ENCODE measurements at places on chromosomes 1 and 21.

- DNase-seq: peak; percentile 86
- H3K4me1 ChIP-seq: peaks cover 3% of the 10 kb centered on the region
- H3K27ac ChIP-seq: no peak overlapping the region
- no peaks in the 10 kb centered on the region for H3K27me3 ChIP-seq
Measured at GRCh38 chr1:59029411-59030167, 245.7 kb upstream of the JUN start.

GRCh38 chr1:219573960-219574359 lies 38.9 kb downstream of the ZC3H11B start:
- DNase-seq: no peak
- H3K36me3 ChIP-seq: no peaks in the 10 kb centered on the region
- no peak overlapping the region for H3K27ac ChIP-seq
- H3K4me1 ChIP-seq: no peaks in the 10 kb centered on the region

GRCh38 chr1:224377676-224378006 lies 21.0 kb downstream of the CNIH4 start:
- DNase-seq: peak; percentile 41
- H3K4me1 ChIP-seq: peaks cover 4% of the 10 kb centered on the region
- H3K4me3 ChIP-seq: no peak overlapping the region
- H3K27me3 ChIP-seq: no peaks in the 10 kb centered on the region
- peaks cover 7% of the 10 kb centered on the region for H3K36me3 ChIP-seq

GRCh38 chr1:190478149-190479049 lies 735 bp upstream of the BRINP3 start:
- H3K27ac ChIP-seq: no peak overlapping the region
- H3K4me3 ChIP-seq: peak overlapping the region; percentile 27
- peaks cover 6% of the 10 kb centered on the region for H3K4me1 ChIP-seq
- H3K27me3 ChIP-seq: peaks cover 28% of the 10 kb centered on the region

DNA sequence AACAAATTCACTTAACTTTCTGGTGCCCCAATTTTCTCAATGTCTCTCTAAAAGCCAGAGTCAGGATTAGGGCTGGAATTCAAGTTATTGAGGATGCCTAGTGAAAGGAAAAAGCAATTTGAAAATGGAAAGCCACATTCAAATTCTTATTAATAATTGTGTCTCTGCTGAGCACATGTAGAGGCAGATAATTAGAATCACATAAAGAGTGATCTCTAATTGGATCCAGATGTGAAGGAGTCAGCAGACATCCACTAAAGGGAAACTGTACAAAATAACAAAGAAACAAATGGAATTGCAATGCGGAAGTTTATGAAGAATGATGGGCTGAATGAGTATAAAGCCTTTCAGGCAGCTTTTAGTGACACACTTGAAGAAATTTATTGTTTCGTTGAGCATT lies 482.6 kb downstream of the TTLL7 start:
- H3K4me3 ChIP-seq: no peak overlapping the region
- H3K36me3 ChIP-seq: no peaks in the 10 kb centered on the region
- H3K27me3 ChIP-seq: no peaks in the 10 kb centered on the region
- no peak overlapping the region for H3K27ac ChIP-seq

DNA sequence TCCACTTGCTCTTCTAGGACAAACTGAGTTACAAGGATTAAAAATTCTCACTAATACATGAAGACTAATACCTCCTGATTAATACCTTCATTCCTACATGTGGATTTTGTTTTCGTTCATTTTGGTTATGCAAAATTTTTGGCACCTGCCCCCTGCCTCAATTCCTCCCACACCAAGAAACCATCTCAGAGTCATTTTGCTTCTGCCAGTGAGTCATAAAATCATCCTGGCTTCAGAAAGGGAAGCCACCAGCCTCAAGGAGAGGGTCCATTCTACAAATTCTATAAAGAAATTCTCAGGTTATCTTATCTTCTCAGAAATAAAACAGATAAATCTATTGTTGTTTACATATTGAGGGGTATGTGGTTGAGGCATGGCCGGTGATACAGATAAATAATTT lies 103.2 kb upstream of the COA6 start:
- H3K4me1 ChIP-seq: no peaks in the 10 kb centered on the region
- no peaks in the 10 kb centered on the region for H3K36me3 ChIP-seq
- DNase-seq: no peak
- no peak overlapping the region for H3K27ac ChIP-seq
- no peak overlapping the region for H3K4me3 ChIP-seq
